ENCODE measurements at places on chromosomes 11 and 22.

- DNase-seq, result peak; percentile 22
Measured at GRCh38 chr11:17287058-17287457, 10.5 kb downstream of the NUCB2 start.

DNA sequence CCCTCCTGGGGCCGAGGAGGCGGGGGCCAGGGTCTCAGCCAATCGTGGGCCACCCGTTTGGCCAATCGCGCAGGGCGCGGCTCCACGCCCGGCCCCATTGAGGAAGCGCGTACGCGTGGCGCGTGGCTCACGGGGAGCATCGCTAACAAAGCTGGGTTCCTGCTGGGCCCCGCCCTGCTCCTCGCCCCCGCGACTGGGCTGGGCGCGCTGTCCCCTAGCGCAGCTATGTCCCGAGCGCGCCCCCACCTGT is 614 bp upstream of the ASCL2 start:
- DNase-seq, result no peak

DNA sequence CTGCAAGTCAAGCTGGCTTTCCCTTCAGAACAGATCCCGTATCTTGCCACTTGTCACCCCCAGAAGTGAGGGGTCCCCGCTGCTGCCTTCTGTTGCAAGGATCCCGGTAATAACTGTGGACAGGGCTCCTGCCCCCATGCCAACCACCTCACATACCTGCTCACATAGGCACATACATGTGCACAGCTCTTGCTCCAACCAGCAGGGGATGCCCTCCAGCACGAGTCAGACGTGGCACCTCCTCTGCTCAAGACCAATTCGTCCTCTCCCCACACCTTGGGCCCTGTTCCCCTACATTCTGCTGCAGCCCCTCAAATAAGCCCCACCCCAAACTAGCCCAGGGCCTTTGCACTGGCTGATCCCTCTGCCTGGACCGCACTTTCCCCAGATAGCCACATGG is 163.3 kb downstream of the CRYBB2 start:
- DNase-seq, result no peak

DNA sequence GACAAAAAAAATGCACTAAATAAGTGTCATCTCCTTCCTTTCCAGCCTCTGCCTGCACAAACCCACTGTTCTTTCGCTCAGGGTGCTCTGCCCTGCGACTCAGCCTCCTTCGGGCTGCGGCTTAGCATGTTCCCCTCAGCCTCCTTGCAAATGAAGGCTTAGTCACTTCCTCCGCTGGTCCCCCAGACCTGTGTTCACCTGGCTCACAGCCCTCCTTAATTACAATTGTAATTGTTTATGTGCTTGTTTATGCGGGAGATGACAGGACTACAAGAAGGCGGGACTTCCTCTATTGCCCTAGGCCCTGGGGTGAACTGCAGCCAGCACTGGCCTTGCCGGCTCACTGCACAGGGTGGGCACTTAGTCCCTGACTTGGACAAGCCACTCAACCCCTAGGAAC is 303.6 kb downstream of the KIRREL3 start:
- DNase-seq, result no peak

DNA sequence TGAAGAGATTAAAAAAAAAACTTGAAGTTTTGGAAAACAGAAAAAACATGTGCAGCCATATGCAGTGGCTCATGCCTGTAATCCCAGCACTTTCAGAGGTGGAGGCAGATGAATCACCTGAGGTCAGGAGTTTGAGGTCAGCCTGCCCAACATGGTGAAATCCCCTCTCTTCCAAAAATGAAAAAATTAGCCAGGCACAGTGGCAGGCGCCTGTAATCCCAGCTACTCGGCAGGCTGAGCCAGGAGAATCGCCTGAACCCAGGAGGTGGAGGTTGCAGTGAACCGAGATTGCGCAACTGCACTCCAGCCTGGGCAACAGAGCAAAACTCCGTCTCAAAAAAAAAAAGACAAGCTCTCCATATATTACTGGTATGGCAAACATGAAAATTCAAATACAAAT is 7.6 kb downstream of the DLG2 start:
- no peak for DNase-seq

- DNase-seq, result peak; percentile 85
Measured at GRCh38 chr22:50105208-50106100, 15.6 kb downstream of the MOV10L1 start.

DNA sequence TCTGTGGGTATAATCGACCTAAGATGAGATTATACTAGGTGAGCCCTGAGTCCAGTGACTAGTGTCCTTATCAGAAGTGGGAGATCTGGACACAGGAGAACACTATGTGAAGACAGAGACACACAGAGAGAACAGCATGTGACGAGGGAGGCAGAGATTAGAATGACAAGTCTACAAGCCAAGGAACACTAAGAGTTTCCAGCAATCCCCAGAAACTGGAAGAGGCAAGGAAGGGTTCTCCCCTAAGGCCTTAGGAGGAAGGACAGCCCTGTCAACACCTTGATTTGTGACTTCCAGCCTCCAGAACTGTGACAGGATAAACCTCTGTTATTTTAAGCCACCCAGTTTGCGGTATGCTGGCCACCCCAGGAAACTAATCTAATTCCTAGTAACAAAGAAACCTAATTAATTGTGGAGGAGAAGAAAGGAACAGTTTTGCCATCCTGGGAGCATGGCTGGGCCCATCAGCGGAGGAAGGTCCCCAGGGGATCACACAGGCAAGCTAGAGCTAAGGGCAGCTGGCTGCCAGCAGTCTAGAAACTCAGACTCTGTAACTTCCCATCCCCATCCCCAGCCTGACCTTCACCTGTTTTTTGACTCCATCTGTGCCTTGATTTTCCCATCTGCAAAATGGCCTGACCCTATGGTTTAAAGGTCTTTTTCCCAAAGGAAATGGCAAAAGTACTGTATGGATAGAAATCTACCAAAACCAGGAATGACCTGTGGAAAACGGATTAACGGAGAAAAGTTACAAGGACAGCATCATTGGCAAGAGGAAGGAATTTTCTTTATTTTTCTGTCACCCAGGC is 10.3 kb upstream of the THOC5 start:
- no peak for DNase-seq

All from T-helper 2 cell (primary cell).